ENCODE measurements at places on chromosomes 5 and 9.
A peak's percentile ranks its signal among the peaks of the same experiment; 100 is the strongest.

GRCh38 chr5:91382530-91383026 lies 539 bp downstream of the ARRDC3 start:
- DNase-seq, result peak; percentile 8

DNA sequence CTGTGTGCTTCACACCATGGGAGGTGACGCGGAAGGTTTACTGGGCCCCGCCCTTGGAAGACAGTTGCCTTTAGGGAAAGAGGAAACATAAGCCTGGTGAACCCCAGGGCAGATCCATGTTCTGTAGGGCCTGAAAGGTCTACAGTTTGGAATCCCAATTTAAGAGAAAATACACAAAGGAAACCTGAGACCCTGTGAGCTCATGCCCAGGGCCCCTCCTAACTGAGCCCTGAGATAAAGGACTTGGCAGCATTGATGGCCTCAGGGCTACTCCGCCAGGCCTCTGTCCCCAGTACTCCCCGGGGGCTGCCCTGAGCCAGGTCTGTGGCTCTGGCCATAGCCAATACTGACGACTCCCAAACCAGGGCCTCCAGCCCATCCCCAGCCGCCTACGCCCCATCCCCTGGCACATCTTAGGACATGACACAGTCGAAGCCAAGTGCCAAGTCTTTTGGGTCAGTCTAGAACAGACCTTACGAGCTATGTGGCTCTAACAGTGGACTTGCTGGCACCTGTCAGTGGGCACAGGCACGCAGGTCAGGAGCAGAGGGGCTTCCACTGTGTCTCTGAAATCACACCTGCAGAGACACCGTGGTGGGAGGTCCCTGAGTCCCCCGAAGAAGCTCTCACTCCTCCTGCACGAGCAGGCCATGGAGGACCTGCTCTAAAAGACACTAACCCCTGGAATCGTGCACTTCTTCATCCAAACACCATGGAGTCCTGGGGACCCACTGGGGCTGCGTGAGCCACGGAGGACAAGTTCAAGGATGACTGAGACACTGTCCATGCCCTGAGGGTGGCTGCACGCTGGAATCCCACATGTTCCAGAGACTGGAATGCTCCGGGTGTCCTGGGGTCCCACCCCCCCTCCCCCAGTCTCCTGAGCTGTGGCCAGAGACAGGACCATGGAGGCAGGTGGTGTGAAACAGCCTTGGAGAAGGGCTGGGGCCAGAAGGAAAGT lies 40.3 kb upstream of the BARHL1 start:
- no peak for DNase-seq

DNA sequence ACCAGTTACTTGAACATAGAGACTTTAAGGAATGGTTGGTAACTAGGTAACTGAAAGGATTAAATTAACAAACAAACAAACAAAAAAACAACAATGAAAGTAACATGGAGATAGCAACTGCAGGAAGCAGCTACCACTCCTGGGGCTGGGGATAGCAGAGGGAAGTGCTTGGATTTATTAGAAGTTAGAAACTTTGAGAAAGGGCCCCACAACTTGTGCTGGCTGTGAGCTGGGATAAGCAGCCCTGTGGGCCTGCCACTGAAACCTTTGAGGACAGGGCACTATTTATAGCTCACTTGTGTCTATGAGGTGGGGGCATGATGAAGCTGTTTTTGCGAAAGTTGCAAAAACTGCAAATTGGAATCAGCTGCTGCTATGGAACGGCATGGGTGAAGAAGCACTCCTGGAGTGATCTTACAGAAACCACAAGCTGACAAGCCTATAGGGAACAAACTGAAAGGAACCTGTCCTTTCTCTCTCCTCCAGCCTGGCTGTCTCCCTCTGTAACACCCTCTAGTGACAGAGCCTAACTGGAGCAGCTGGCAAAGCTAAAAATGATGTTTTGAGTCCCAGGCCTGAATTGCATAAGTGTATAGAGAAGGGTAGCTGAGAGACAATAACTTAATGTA lies 91.4 kb upstream of the RANBP6 start:
- DNase-seq, result no peak

- DNase-seq, result no peak
Measured at GRCh38 chr9:2613730-2614271, 7.8 kb upstream of the VLDLR start.

- DNase-seq, result peak; percentile 56
Measured at GRCh38 chr5:170297589-170298462, at the start of gene LCP2. TSS of gene LCP2 (minus strand) at chr5:170297777. CDS start at chr5:170297611, 166 bp downstream.

DNA sequence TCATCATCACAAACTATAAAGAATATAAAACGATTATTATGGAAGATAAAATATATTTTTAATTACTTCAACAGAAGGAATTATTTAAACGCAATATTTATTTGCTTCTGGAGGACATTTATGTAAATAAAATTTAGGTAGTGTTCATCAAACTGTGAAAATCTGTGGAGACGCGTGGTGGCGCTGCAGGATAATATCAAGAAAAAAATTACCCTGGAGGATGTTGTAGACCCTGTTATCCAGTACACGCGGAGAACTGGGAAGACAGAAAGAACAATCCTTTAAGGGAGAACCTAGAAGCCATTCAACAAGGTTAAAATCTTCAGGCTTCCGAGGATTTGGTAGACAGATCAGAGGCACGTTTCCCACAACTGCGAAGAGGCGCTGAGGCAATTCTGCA lies at the start of gene PCDHB12:
Gene PCDHB12, plus strand, starts transcription at position 242 of the 400 bp plus-strand sequence. CDS start 189 bp downstream, outside the sequence.
- no peak for DNase-seq

DNA sequence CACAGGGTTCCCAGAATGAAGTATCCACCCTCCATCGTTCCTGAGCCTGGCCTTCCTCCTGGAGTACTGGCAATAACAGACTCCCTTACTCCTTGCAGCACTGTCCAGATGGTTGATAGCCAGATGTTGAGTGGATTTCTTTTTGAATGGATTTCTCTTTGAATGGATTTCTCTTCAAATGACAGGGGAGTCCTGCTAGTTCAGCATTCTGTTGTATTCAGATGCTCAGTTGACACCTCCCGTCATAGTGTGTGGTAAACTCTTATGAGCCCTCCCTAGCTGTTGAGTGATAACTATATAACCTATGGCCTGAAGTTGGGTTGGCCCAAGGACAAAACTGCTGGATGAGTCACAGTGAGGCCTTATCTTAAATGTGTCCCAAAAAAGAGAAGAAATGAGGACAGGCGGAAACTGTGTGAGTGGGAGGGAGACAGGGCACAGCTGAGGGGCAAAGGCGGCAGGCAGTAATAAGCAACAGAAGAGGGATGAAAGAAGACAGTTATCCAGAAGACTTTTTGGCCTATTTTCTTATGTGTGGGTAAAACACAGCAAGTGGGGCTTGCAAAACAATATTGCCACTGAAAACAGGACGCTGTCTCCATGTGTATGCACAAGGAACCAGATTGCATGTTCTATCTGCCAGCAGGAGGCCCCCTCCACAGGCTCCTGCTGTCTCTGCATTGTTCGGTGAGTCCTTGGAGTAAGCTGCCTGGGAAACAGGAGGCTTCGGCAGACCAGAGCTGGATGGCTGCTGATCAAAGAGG lies 209.5 kb upstream of the S1PR3 start:
- no peak for DNase-seq

Measured in CD8-positive, alpha-beta memory T cell (primary cell).